ENCODE measurements at places on chromosomes 3 and 15.

- DNase-seq, result no peak
Measured at GRCh38 chr3:73513260-73513659, 111.5 kb downstream of the PDZRN3 start.

GRCh38 chr3:30948426-30948825, 54.0 kb upstream of the GADL1 start:
- DNase-seq, result no peak

DNA sequence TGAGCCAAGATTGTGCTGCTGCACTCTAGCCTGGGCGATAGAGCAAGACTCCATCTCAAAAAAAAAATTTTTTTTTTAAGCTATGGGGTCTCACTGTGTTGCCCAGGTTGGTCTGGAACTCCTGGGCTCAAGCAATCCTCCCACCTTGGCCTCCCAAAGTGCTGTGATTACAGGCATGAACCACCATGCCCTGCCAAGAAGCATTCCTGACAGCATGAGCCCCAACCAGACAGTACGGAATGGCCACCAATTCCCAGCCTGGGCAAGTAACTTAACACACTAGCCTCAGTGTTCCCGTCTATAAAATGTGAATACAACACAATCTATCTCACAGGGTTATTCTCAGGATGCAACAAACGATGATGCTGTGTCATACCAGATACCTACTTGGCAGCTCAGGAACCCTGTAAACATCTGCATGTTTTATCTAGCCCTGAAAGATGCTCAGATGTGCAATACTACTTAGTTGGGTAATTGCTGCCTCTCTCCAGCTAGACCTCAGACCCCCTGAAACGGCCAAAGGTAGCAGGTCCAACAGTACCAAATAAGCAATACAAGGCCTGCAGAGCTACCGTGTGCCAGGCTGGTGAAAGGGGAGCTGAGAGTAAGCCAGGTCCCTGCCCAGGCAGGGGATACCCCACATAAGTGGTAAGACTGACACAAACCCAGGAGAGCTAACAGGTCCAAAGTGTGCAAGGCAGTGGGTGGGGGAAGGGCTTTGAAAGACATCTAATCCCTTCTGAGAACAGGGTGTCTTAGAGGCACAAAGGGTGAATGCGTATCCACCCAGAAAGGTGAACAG, 1.9 kb downstream of the TKT start:
- DNase-seq, result peak; percentile 21

DNA sequence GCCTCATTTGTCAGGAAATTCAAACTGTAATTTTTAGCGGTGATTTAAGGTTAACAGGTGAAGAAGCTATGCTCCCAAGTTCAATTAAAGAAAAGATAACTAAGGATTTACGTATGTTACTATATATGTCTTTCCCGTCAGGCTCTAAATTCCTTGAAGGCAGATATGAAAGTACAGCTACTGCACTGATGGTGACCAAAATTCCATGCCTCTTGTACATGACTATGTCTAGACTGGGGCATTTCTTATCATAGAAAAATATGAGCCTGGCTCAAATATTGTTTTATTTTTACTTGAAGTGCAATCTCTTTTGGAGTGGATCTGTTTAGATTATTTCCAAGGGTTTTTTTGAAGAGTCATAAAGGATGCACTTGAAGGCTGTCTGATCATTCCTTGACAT, 647.1 kb upstream of the KCNMB2 start:
- DNase-seq, result no peak

GRCh38 chr15:89211678-89212170, 9.7 kb downstream of the RLBP1 start:
- DNase-seq, result no peak

DNA sequence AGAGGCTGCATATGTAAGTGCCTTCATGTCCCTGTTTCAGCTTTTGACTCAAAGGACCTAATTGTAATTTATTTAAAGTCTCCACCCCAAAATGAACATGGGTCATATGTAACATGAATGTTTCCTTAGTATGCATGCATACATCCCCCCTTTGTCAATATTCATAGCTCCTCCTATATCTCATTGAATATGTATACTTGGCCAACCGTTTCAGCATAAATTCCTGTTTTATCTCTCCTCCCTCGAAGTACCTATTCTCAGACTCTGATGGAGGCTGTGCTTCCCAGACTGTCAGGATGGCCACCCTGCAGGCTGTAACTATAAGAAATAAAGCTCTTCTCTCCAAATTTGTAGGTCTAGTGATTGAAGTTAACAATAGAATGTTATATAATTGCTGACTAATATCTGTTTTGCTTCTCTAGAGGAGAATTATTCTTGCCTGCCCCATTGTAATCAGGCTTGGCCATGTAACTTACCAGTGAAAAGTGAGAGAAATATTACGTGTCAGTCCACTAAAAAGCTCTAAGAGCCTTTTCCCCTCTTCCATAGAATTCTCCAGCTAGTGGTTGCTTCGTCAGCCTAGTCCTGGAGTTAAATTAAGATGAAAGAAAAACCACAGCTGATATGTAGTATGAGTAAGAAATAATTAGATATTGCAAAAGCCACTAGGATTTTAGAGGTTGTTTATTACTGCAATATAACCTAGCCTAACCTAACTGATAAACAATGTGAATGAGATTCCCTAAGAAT, 245.1 kb downstream of the ZNF385D start:
- no peak for DNase-seq

DNA sequence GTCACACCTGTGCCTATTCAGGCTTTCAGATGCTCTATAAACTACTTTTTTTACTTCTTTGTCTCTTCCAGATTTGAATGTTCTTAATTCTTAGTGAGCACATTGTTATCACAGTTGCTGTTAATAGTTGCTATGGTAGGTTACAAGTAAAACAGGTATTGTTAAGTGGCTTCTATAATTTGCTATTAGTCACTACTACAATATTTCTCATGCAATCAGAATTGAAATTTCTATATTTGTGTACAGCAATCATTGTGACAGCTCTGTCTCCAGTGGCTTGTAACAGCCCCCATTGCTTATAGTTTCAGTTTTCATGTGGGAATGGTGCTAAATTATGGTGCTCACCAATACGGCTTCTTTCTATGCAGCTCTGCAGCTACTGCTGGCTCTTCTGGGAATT, 318.4 kb upstream of the GOLIM4 start:
- DNase-seq, result no peak
